ENCODE measurements at places on chromosomes 7 and 10.

- no peak for DNase-seq
These were observed 26.7 kb upstream of the MKI67 start for GRCh38 chr10:128152741-128153580.

DNA sequence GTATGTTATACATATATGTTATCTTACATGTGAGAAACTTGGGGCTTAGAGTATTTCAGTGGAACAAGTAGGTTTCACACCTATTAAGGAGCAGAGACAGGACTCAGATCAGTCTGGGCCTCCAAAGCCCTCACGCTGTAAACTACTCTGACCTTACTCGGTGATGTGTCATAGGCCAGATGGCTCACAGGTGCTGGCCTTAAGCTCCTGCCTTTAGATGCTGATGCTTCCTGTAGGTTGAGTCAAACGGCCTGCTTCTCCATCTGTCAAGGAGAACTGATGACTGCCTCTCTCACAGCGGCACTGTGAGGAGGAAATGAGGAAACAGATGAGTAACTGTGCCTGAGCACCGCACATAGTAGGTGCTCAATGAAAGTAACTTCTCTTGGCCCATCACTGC lies 312.6 kb upstream of the COBL start:
- DNase-seq = no peak

DNA sequence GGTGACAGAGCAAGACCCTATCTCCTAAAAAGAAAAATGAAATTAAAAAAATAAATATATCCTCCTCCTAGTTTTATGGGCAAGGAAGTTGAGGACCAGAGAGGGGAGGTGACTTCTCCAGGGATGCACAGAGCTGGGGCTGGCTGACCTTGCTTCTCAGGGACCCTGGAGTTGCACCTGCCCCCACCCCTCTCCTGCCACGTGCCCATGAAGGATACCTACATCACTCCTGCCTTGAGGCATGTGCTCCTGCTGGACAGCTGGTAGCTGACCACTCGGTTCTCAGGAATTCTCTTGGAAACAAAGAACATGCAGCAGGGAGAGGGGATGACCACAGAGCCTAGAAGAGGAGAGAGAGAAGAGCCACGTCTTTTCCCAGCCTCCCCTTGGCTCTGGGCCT lies 522 bp downstream of the CCL24 start:
- no peak for DNase-seq

GRCh38 chr7:98628418-98628817 lies 11.3 kb downstream of the NPTX2 start:
- no peak for DNase-seq

DNA sequence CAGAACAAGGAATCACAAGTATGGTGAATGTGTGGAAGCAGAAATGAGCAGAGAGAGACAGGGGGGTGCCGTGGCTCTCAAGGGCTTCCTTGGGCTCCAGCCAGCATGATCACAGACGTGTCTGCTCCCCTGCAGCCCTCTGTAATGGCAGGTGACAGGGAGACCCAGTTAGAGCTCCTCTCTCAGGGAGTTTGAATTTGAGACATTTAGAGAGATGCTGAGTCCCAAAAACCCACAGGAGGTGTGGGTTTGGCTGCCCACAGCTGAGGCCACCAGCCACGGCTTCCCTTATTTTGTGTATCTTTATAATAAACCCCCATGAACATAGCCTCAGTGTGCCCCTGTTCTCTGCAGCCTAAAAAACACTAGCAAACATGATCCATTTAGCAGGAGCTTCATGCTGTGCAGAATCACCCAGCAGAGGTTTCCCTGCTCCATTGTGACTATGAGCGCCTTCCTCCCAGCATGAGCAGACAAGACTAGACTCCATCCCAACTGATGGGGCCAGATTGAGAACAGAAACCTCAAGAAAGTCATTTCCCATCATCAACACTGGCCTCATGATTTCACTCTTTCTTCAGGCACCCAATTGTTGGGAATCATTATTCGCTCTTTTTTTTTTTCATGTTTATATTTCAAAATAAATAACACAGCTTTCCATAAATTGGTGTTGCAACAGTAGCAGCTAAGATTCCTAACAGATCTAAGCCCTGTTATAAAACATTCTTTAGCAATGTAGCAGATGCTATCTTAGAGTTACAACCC lies 13.4 kb downstream of the NOD1 start:
- DNase-seq = no peak

- no peak for DNase-seq
These were observed 11.5 kb downstream of the TMEM176B start for GRCh38 chr7:150788474-150789269.

- DNase-seq = no peak
These were observed 31.1 kb upstream of the HPS1 start for GRCh38 chr10:98477861-98478260.

DNA sequence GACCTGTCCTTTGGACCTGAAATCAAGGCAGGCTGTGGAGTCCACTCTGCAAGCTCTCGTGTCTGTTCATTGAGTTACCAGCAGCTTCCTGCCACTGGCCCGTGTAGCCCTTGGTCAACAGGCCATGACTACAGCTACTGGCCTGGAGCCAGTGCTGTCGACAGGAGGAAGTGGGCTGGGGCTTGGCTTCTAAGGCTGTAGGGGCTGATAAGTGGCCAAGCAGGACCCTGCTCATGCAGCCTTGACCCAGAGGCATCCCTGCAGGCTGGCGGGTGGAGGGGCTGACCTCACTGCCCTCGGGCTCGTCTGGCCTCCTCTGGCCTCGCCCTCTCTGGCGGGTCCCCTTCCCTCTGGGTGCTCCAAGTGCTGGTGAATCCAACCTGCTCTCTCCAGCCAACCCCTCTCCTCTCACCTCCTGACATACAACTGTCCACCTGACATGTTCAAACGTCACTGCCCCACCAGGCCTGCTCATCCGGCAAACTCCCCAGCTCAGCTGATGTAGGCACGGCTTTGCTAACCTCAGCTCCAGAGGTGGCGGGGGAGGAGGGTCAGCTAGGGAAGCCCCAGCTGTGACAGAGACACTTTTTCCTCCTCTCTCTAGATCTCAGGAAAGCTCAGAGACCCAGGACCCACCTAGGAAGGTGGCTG lies 188.6 kb upstream of the LYZL2 start:
- DNase-seq = no peak

GRCh38 chr7:44046321-44047061 lies 2.0 kb downstream of the DBNL start:
- DNase-seq = no peak

DNA sequence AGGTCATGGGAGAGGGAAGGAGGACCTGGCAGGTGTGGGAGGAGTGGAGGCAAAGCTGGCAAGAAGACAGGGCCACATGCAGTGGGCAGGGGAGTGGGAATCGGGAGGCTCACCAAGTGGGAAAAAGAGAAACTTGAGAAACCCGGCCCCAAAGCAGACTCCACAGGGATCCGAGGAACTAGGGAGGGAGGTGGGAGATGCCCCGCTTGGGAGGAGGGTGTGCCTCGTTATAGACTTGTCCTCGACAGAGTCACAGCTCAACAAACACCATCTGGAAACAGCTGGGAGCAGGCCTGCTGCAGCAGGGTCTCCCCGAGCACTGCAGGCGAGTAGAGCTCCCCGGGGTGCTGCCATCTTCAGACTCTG lies 54.8 kb downstream of the MKI67 start:
- no peak for DNase-seq

DNA sequence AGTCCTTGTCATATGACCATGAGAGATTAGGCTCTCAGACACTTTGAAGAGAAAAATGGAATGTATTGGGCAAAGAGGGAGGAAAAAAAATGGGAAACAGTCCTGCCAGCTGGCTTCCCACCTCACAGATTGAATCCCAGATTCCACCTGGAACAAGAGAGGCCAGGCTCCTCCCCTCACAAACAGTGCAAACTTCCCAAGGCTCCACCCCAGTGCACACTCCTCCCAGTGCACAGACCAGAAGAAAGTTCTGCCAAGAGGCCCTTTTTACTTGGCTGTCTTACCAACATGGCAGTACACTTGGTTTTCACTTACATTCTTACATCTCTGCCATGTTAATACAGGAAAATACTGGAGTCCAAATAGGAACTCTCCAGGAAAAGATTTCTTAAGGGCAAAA lies 202.3 kb downstream of the AHR start:
- no peak for DNase-seq

DNA sequence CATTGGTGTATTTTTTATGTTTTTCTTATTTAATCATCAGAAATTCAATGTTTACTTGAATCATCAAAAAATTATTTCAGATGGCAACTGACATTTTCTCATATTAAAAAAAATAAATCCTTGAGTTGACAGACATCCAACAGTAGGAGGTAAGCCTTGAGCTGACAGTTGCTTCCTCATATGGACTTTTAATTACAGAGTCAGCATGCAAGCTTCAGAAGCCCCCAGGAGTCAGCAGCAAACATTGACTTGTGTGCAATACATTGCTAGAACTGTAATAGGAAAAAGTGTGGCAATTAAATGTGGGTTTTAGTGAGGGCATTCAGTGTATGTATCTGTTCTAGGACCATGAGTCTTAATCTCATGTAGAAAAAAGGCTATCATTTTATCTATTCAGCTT lies 62.4 kb upstream of the TAS2R16 start:
- no peak for DNase-seq

- DNase-seq = peak; percentile 31
These were observed 17.8 kb downstream of the NPSR1 start for GRCh38 chr7:34675749-34676374.

- no peak for DNase-seq
These were observed 452 bp downstream of the SAMD9 start for GRCh38 chr7:93117327-93117726.

DNA sequence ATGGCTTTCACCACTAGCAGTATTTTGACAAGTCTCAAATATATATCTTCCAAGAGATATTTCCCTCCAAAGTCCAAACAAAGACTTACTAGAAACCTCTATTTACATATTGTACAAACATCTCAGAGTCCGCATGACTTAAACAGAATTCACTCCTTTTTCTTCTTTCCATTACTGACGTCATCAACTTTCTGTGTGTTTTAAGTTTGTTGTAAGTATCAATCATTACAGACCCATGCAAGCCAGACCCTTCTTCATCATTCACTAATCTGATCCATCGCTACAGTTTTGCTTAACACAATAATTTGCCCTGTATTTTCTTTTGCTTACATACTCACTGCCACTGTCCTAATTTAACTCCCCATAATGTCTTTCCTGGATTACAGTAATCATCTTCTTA lies 51.9 kb downstream of the SEMA3A start:
- DNase-seq = no peak

DNA sequence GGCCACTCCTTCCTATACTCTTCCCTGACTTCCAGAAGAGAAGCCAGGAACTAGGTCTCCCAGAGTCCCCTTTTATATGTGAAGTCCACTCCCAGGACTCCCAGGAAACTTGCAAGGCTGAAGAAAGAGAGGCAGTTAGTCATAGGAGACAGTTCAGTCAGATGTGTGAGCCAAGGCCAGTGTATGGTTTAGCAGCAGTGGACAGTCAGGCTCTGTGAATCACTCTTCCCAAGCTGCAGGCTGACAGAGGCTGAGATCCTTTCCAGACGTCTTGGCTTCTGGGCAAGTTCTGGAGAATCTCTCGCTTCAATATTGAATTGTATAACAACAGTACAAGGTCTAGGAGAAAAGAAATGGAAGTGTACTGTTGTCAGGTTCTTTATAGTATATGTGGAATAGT lies 26.9 kb downstream of the BLVRA start:
- no peak for DNase-seq

- peak; percentile 22 for DNase-seq
These were observed 1.1 kb downstream of the WASL start for GRCh38 chr7:123747620-123748141.

GRCh38 chr10:24575481-24576002 lies 148.1 kb downstream of the ARHGAP21 start:
- no peak for DNase-seq

DNA sequence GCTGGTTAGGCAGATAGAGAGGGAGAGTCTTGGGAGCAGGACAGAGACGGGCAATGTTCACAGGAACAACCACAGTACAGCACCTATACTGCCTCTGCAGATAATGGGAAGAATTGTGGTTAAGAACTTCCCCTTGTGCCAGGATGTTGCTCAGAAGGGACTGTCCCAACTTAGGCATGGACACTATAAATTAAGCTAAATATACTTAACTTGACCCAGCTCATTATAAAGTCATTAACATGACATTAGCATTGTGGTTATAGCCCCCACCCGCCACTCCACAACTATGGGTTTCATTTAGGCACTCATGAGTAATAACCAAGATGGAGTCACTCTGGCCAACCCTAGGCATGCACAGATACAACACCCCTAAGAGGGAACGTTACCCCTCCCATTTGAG lies 310.9 kb upstream of the NRG3 start:
- no peak for DNase-seq

DNA sequence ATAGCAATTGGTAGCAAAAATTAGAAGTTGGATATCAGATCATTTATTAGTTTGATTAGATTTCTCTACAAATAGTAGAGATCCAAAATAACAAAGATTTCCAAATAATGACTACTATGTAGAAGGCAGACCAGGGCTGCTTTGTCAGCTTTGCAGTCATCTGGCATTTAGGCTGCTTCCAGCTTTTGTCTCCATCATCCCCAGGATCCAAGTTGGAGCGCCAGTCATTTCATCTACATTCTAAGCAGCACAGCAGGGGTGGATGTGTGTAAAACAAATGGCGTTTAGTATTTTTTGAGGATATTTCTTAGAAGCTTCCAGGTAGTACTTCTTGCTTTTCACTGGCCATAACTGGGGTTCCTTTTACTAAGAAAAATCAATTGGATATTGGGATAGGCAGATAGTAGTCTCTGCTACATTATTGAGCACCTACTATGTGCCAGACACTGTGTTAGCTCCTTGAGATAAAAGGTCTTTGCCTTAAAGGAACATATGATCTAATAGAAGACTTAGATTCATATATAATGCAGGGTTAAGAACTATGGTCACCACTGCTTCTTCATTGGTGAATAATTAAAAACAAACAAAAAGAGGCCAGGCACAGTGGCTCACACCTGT lies 41.5 kb downstream of the TPST1 start:
- no peak for DNase-seq

DNA sequence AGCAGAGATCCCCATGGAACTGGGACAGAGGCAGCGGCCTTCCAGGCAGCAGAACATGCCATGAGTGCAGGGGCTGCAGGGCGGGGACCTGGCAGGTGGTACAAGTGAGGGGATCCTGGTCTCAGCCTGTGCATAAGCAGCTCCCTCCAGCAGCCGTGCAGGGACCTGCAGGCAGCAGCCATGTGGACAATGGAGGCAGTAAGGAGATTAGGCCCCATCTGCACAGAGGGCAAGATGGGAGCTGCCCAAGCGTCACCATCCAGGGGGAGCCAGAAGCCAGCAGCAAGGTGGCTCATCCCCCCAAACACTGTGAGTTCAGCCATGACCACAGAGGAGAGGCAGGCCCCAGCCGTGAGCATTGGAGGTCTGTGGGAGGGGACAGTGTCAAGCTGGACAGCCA lies 3.1 kb downstream of the DDC start:
- peak; percentile 3 for DNase-seq

DNA sequence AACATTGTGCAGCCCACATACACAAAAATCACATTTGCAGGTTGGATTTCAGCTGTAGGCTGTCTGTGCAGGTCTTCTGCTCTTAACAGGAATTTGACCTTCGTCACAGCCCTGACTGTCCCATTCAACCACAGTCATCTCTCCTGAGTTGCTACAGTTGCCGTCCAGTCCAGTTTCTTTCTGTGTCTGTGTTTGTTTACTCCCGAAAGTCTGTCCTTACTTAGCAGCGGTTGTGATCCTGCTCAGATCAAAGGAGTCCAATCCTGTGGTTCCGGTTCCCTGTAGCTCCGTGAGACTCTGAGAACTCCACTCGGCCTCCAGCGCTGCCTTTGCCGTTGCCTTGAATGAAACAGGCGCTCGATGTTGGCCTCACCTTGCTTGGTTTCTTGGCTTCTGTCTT lies 111.6 kb upstream of the GATA3 start:
- DNase-seq = no peak

GRCh38 chr10:28276384-28276783 lies 26.5 kb downstream of the MPP7 start:
- no peak for DNase-seq

Data from GM10248 (cell line).